ENCODE measurements at places on chromosomes 12 and 14.
A peak's percentile ranks its signal among the peaks of the same experiment; 100 is the strongest.

GRCh38 chr12:45553204-45553603 is 176.3 kb upstream of the ARID2 start:
- no peak for DNase-seq

- peak; percentile 57 for DNase-seq
Observed at GRCh38 chr12:124323771-124324530, 29.1 kb downstream of the RFLNA start.

DNA sequence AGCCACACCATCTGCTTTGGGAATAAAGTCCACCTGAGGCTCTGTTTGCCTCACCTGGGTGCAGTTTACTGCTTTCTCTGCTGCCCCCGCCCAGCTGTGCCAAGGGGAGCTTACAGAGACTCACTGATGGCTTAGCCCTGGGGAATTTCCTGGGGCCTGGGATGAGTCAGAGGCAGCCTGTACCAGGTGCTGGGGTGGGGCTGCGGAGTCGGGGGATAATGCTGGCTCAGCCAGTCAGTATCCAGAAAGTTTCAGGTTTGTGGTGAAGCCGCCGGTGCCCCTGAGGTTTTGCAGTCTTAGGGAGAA is 22.3 kb downstream of the PLEKHG3 start:
- peak; percentile 19 for DNase-seq

DNA sequence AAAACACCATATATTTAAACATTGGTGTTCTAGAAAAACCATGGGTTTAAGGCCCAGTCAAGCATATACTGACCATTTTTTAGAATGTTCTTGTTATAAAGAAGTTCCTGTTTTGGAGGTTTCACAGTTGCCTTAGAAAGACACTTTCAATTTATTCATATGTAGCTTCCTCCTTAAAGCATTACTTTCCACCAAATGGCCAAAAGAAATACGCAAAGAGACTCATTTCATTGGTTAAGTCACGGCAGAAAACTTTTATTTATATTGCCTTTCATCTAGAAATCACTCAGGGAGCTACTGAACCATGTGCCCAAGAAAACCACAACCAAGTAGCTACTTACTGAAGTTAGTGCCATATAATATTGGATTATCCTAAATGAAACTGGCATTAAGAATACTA is 40.0 kb downstream of the MYBPC1 start:
- no peak for DNase-seq

DNA sequence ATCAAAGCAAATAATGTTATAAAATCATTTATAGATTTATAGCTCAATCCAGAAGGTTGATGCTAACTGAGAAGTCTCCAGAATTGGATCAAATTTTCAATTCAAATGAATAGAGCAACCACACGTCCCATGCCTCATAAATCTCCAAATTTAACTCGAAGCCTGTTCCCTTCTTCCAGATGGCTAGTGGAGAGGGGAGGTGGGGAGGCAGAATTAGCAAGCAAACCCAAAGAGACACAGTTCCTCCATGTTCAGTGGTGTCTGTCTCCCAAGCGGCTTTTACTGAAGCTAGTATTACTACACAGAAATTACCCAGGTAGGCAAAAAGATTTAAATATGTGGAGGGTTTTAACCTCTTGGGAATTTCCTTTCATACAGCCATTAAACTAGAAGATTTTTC is 65.8 kb downstream of the DUSP6 start:
- no peak for DNase-seq

DNA sequence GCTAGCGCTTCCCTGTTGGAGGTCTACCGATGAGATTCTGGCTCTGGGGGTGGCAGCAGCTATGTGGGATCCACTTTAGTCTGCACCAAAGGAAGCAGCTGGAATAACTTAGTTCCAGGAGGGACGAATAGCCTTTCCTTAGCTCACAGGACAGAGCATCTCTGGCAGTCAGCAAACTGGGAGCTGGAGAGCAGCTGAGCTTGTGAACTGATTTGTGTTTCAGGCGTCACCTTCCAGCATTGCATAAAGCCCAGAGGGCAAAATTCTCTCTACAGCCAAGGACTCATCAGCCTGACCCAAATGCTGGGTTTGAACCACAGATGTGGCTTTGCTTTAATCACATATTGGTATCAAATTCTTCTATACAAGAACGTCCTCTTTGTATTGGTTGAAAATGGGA is 81.9 kb upstream of the PELI2 start:
- no peak for DNase-seq

DNA sequence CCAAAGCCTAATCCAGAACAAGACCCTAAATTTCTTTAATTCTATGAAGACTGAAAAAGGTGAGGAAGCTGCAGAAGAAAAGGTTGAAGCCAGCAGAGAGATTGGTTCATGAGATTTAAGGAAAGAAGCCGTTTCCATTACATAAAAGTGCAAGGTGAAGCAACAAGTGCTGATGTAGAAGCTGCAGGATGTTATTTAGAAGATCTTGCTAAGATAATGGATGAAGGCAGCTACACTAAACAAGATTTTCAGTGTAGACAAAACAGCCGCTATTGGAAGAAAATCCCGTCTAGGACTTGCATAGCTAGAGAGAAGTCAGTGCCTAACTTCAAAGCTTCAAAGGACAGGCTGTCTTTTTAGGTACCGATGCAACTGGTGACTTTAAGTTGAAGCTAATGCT is 65.4 kb upstream of the AMIGO2 start:
- no peak for DNase-seq

Data from eye (tissue), 1 donor.